A549 (cell line): ENCODE measurements at places on chromosomes 11 and 22. TPM values are rescaled to one million over a fixed set of nuclear protein-coding genes. Genes with fewer than 3 reads are reported as not detected.

DNA sequence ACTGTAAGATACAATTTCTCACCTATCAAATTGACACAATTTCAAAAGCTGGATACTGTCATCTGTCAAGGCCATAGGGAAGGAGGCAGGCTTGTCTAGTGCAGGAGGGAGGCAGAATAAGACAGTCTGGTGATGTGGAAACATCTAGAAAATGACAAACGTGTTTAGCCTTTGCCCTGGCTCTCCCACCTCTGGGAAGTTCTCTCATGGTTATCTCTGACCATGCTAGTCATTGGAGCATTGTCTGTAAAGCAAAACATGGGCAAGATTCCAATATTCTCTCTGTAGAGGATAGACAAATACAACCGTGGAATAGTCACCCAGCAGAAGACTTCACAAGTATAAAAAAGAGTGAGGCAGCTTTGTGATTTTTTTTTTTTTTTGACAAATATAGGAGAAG, 9.1 kb upstream of the SERHL2 start:
- peak; percentile 56 for DNase-seq

GRCh38 chr22:18146389-18146753, 3.6 kb upstream of the USP18 start:
- DNase-seq, result no peak

- no peak for DNase-seq
Measured at GRCh38 chr11:116336540-116336939, 436.2 kb downstream of the BUD13 start.

GRCh38 chr11:60959431-60959830, 7.5 kb upstream of the SLC15A3 start:
- no peak for DNase-seq

- DNase-seq, result no peak
Measured at GRCh38 chr11:43072096-43072495, 239.7 kb upstream of the API5 start.

GRCh38 chr22:33467620-33468095, 409.5 kb upstream of the SYN3 start:
- no peak for DNase-seq

DNA sequence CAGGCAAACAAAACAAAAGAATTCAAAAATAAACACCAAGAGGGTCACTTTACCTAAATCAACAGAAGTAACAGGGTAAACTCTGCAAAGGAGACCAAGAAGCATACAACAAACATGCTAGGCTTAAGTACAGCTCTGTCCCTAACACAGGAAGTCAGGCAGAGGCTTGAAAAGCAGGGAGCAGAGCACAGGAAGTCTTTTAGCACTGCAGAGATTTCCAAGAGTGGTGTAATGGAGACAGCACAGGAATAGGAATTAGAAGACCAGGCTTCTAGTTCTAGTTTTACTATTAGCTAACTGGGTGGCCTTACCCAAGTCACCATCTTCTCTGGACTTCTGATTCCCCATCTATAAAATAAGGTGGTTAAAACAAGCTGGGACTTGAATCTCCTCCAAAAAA, 1.9 kb downstream of the RBFOX2 start:
- no peak for DNase-seq

- DNase-seq, result no peak
Measured at GRCh38 chr11:8342821-8343681, 79.4 kb upstream of the LMO1 start.

DNA sequence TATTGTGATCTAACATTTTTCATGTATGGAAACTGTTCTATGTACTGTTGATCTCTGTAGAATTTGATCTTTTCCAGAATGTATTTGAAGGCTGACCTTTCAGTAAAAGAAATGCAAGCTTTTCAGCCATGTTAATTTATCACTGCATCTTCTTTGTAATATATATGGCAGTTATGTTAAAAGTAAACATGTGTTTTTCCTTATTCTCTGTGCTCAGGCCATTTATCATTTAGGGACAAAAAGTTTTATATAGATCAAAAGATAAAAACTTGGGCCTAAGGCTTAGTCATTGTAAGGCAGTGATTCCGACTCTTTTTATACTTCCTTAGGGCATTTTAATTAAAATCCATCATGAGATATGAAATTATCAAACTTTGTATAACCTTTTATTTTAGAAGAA, 48.7 kb downstream of the KDM2A start:
- DNase-seq, result no peak

DNA sequence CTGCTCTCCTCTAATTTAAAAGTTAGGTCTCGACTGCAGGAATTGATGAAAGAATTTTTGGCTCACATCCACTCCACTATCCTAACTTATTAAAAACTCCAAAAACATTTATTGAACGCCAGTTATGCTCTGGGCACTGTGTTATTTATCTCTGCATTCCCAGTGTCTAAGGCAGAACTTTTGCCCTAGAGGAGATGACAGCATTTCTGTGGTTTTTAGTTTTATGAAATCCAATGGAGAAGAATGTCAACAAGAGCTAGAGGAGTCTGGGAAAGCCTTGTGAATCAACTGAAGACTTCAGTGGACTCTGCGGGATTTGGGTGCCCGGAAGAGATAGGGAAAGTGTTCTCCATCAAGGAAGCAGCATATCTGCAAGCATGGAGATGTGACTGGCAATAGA, 217.0 kb upstream of the PGR start:
- no peak for DNase-seq

DNA sequence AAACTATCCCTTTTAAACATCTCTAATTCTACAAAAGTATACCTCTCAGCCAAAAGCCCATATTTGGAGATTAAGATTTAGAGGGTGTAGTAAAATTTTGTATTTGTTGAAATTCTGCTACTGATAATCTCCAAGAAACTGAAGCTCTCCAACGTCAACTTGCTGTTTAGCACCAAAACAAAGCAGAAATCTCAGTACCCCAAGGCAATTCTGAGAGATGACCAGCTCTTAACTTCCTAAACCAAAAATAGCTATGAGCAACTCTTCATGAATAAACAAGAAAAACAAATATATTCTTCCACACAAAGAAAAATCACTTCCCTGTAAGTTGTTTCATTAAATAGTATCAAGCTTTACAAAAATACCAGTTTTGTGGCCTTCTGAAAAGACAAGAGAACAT, 13.3 kb downstream of the RRAS2 start:
- no peak for DNase-seq

DNA sequence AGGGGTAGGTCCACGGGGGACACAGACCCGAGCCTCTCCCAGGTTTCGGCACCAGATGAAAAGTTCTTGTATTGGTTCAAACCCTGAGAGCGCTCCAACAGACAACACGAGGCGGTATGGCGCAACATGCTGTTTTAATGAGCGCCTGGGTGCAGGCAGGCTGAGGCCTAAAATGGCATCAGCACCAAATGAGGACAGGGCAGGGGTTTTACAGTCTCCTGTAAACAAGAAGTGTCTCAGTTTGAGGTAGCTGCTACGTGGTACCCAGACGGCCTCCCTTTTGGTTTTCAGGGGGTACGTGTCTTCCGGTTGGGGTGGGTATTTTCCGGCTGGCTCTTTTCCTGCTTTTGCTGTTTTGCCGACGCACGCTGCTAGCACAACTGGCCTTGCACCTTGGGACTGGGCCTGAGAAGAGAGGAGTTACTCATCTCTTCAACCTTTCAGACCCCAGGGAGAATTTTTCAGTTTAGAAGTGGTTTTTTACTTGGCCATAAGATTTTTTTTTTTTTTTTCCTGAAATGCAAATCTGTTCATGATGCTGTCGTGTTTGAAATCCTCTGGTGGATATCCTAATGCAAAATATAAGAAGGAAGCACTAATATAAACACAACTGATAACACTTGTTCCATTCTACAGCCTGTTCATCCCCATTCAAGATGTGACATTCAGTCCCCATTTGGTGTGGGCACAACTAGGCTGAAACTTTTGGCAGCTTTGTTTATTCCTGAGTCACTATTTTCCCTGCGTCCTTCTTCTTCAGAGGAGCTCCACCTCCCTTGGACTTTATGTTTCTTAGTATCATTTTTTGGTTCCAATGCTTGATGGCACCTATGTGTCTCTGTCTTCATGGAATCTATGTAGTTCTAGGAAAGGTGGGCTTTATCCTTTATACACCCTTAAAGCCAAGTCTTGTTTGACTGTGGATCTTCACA, 6.5 kb downstream of the PPFIBP2 start:
- no peak for DNase-seq

GRCh38 chr22:35379146-35379993, 1.5 kb upstream of the HMOX1 start:
- no peak for DNase-seq

DNA sequence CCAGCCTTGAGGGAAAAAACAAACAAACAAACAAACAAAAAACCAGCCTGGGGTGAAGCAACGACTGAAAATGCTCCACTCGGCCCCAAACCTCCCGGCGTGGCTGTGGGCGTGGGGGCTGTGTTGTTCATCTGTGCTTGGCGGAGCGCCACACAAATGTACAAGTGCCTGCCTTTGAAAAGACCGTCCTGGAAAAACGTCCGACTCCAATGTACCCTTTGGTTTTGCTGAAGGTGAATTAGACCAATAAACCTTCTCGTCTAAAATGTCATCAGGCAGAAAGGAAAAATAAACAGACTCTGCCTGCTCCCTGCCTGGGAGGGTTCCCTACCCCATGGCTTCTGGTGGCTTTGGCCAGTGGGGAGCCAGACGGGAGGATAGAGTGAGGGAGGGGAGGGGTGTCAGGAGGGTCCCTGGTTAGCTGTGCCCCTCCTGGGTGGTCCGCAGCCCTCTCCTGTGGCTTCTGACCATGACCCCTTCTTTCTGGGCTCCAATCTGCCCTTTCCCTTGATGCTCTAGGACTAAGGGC, 93.9 kb downstream of the TRMU start:
- DNase-seq, result no peak

DNA sequence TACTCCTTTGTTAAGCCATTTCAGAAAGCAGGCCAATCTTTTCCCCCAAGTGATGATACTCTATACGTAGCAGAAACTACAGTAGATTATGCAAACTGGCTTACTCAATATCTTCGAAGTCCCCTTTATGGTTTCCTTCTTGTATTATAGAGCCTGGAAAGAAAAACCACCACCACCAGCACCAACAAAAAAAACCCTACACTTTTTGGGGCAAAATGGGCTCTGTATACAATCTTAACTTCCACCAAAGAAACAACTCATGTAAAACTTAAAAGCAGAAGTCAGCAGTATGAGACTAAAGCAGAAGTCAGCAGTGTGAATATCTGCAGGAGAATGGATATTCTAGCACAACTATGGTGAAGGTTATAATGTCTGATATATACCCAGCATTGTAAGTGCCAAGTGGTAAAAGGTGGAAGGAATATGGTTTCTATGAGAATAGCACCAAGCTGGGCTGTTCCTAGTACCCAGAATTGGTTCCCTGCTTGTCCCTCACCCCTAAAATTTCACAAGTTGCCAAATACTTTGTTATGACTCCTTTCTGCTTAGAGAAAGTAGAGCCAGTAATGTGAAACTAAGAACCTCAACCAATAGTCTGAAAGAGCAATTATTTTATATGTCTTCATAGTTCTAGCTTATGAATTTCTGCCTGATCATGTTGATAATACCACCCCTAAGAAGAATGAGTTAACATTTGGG, 252.1 kb downstream of the SBF2 start:
- DNase-seq, result no peak

DNA sequence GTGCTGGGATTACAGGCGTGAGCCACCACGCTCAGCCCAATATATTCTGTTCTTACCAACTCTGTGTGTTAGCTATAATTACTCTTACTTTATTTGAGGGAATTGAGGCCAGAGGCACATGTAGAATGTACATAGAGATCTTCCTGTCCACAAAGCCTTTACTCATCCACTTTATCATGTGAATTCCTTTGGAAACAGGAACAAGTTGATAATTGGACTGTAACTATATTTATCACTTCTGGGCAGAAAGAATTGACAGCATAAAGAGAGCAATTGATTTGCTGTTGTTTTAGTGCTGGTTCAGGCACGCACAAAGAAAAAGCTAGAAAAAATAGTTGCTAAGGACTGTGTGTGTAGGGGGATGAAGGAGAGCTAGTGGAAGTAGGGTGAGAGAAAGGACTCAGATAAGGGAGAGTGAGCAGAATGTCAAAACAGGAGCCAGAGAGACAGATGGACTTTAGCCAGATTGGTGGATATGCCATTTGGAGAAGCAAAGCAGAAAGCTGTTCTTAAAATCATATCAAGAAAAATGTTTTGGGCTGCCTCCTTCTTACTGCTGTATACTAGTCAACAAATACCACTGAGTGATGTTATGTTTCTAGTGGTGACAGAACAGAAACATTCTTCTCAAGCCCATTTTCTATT, 929.8 kb upstream of the CNTN5 start:
- no peak for DNase-seq

- no peak for DNase-seq
Measured at GRCh38 chr11:61616434-61616833, 35.6 kb upstream of the SYT7 start.

Gene HOATZ
- not detected in 3 replicates for polyA plus RNA-seq

Gene NPAS4
- 0.03 TPM in 1 of 3 replicates, not detected in the others for polyA plus RNA-seq

Gene TRIM48
- not detected in 3 replicates for polyA plus RNA-seq

Gene KIF18A
- 24.8 to 25.6 TPM (median 25.5 TPM) in 3 replicates for polyA plus RNA-seq

Gene AMPD3
- 2.9 to 3.6 TPM (median 3.1 TPM) in 3 replicates for polyA plus RNA-seq

Gene TRIM6
- polyA plus RNA-seq, result 22.6 to 27.5 TPM (median 22.9 TPM) in 3 replicates

Gene PANX1
- 11.0 to 12.2 TPM (median 11.2 TPM) in 3 replicates for polyA plus RNA-seq
